ENCODE measurements at places on chromosomes 16 and 17.

- no peak for DNase-seq
These were observed 23.9 kb downstream of the HNF1B start for GRCh38 chr17:37720989-37721388.

- DNase-seq = no peak
These were observed 53.7 kb downstream of the AMFR start for GRCh38 chr16:56371660-56371937.

GRCh38 chr17:260031-260791, 78.8 kb upstream of the DOC2B start:
- DNase-seq = peak; percentile 4

DNA sequence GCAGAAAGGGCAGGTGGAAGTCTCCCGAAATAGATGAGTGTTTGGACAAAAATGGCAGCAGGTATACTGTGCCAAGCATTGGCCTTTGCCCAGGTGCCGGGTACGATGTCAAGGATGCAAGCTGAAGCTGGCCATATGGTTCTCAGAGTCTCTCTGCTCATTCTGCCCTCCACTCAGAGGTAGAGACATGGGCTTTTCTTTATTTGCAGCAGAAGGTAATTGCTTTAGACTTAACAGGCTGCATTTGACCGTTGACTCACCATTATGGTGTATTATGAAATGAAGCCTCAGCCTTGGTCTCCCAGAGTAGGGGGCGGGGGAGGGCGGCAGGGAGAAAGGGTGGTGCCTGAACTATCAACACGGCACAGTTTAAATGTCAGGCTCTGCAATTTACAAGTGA, 969.1 kb upstream of the EEF2KMT start:
- DNase-seq = no peak

DNA sequence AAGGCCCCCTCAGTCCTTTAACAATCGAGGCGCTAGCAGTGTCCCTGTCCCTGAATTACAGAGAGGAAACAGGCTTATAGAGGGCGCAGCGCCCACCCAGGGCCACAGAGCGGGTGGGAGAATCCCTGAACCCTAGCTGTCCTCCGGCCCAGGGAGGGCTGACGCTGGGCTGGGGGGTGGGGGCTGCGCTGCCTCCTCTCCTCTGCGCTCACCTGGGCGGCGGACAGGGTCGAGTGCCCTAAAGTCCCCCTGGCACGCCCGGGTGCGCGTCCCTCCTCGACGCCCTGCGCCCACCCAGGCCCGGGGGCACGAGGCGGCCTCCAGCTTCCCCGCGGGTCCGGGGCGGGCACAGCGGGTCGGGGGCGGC, 200.4 kb upstream of the N4BP1 start:
- no peak for DNase-seq

GRCh38 chr17:28173031-28173561, 130.6 kb downstream of the NLK start:
- DNase-seq = peak; percentile 24

DNA sequence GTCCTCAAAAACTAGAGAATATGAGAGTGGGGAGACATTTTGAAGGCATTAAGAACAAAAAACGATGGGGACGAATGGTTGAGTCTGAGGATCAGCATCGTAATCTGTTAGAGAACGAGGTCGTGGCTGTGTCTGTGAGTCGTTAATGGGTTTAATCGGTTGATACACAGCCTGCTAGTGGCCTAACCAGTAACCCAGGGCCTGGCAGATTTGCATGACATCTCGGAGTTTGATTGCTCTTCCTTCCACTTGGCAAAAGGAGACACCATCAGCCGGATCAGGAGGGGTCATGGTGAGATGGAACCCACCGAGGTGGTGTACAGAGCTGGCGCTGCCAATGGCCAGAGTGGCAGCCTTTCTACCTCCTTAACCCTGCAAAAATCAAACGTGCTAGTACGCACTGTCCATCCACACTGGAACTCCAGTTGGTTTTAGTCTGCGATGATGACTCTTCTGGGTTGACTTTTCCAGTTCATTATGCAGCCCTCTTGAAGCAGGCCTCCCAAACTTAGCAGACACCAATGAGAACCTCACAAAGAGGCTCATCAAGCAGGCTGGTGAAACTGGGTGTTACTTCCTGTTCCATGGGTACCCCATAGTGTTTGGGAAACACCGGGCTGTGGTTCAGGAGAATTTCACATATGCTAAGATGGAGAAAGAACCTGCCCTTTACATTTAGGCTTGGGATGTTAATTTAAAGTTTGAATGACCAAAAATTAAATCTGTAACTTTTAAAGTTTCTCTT, 4.1 kb downstream of the HS3ST3B1 start:
- DNase-seq = peak; percentile 32

DNA sequence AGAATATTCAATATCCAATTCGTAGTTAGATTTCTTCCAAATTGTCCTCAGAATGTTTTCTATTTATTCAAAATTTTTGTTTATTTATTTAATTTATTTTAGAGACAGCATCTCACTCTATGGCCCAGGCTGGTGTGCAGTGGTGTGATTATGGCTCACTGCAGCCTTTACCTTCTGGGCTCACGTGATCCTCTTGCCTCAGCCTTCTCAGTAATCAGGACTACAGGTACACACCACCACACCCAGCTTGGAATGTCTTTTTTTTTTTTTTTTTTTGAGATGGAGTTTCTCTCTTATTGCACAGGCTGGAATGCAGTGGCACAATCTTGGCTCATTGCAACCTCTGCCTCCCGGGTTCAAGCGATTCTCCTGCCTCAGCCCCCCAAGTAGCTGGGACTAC, 3.5 kb upstream of the DRG2 start:
- DNase-seq = no peak

GRCh38 chr16:9170470-9170869, 79.0 kb downstream of the HAPSTR1 start:
- DNase-seq = no peak

- no peak for DNase-seq
These were observed 18.9 kb upstream of the RAP1GAP2 start for GRCh38 chr17:2777242-2777867.

GRCh38 chr17:14068542-14069250, 608 bp upstream of the COX10 start:
- no peak for DNase-seq

DNA sequence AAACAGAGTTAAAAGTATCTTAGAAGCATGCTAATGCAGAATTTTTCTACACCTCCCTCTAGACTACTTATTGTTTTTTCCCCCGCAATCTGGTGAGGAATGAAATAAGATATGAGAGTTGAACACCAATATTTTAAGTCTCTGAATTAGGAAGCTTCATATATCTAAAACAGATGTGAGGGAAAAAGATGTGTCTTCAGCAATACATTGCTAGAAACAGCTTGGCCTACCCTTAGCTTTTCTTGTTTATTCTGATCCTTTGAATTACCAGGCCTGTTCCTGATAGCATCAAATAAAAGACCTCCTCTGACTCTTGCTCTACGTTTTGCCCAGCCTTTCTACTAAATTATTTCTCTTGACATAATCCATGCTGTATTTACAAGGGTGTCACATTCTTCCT, 221.8 kb downstream of the CDH11 start:
- DNase-seq = no peak

GRCh38 chr17:62664336-62665120, 37.1 kb downstream of the MRC2 start:
- DNase-seq = no peak

- DNase-seq = no peak
These were observed 6.1 kb upstream of the ATP6V0C start for GRCh38 chr16:2507665-2508064.

GRCh38 chr16:73036074-73036826, 11.7 kb downstream of the ZFHX3 start:
- DNase-seq = peak; percentile 89

GRCh38 chr16:53829186-53829747, 125.3 kb downstream of the FTO start:
- no peak for DNase-seq

- no peak for DNase-seq
These were observed 19.6 kb downstream of the MPP3 start for GRCh38 chr17:43813386-43813785.

- peak; percentile 15 for DNase-seq
These were observed 536.3 kb upstream of the EEF2KMT start for GRCh38 chr16:5633845-5634440.

- no peak for DNase-seq
These were observed 144.6 kb downstream of the SNX29 start for GRCh38 chr16:12120982-12121652.

DNA sequence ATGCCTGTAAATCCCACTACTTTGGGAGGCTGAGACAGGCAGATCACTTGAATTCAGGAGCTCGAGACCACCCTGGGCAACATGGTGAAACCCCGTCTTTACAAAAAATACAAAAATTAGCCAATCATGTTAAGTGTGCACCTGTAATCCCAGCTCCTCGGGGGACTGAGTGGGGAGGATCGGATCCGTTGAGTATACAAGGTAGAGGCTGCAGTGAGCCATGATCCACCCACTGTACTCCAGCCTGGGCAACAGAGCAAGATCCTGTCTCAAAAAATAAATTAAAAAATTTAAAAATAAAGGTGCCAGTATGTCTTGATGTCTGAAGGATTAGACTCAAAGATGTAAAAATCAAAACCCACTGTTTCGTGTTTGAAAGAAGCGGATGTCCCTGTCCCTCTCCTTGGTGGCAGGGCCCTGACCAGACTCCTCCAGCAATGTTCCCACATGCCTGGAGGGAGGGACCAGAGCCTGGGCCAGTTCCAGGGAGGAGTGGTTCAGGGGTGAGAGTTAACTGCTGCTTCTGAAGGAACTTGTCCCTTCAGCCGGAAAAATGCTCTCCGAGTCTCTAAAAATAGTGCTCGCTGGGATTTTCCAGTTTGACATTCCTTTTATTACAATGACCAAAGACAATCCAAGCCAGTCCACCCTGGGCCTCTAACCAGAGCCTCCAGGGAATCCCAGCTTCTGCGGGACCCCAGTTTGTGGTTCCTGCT, 9.4 kb upstream of the CMTM4 start:
- peak; percentile 29 for DNase-seq

GRCh38 chr16:24534620-24535019, 4.7 kb upstream of the RBBP6 start:
- no peak for DNase-seq

DNA sequence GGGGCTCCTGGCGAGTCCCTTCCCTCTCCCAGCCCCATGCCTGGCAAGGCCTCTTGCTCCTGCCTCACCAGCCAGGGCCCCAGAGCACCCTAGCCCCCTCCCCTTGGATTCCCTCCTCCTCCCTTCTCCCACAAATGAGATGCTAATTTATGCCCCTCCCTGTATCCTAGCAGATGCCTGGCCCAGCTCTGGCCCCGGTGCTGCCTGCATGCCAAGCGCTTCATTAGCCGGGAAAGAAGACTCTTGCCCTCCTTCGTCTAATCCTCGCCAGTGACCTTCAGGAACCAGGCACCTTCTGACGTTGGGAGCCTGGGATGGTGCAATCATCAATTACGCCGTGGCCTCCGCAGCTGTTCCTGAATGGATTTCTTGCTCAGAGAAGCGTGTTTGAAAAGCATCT, 127.8 kb downstream of the SDK2 start:
- DNase-seq = no peak

- DNase-seq = no peak
These were observed 7.2 kb downstream of the GRB2 start for GRCh38 chr17:75398279-75398678.

DNA sequence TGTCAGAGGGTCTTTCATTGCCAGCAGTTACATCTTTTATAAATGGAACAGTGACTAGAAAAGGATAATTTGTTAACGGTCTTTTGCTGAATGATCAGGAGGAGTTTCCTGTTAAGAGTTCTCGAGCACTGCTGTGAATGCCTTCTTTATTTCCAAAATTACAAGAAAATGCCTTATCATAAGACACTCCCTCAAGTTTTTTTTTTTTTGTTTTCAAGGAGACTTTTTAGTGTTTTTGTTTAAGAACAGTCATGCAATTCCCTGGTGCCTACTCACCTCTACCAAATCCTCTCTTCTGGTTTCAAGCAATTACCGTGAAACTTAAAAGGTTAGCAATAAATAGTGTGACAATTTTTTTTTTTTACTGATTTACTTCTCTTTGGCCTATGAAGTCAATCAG, 19.0 kb upstream of the VWA3A start:
- no peak for DNase-seq

- DNase-seq = peak; percentile 93
These were observed 98.9 kb downstream of the AATF start for GRCh38 chr17:37047631-37048104.

DNA sequence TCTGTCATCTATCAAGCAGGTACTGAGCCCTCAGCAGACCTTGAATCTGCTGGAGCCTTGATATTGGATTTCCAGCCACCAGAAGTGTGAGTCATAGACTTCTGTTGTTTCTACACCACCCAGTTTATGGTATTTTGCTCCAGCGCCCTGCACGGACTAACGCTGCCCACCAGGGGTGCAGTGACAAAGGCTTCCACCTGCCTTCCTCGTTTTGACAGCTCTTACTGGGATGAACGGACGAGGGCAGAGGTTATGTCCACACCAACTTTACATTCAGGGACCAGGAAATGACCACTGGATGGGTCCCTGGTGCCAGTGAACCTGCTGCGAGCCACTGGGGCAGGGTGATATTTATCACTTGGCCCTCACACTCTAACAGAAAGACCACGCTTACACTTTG, 66.6 kb upstream of the CBX4 start:
- DNase-seq = no peak

GRCh38 chr17:41049110-41049509, 2.0 kb upstream of the KRTAP2-1 start:
- DNase-seq = no peak

- no peak for DNase-seq
These were observed 37.8 kb upstream of the CBX4 start for GRCh38 chr17:79877041-79877440.

DNA sequence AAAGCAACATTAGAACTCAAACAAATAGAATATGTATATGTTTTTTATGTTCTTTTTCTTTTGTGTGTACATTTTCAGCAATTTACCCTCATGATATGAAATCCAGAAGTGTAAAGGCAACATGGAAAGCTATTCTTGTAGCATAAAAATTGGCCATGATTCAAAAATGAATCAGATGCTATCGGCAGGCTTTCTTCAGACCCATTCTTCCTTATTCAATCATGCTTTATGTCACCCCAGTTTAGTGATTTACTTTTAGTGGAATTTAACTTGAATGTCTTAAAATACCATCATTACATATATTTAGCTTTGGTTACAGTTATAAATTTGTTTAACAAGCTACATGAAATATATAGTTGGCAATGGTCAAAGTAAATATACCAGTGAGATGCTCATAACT, 21.4 kb upstream of the SMIM36 start:
- DNase-seq = no peak

DNA sequence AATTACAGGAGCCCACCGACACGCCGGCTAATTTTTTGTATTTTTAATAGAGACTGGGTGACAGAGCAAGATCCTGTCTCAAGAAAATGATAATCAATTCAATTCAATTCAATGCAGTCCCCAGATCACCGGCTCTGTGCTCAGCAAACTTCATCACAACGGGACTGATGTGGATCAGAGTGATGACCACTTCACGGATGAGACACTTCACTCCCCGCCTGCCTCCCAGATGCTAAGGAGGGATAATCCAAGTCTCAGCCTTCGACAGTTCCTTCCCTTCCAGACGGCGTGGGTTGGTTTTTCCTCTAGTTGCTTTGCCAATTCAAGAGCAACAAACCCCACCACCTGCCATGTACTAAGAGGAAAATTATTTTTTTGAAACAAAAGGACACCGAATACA, 93.8 kb downstream of the ZDHHC7 start:
- no peak for DNase-seq

All from ELF-1 (cell line).